ENCODE measurements at places on chromosomes 6 and 20.
A peak's percentile ranks its signal among the peaks of the same experiment; 100 is the strongest.

DNA sequence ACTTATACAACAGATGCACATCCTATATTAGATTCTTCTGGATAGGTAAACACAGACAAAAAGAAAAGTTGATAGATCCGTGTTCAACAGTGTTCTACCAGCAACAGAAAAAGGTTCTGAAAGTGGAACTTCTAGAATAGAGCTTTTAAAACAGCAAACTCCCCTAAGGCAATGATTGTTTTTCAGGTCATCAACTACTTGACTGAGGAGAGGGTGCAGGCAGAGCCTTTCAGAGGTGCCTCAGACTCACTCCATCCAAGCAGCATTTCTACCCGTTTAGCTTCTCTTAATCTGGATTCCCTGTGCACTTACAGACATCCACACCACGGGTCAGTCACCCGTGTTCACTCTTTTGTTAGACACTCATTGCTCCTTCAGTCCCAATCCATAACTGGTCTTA is 28.9 kb downstream of the FYN start:
- no peak for DNase-seq

- peak; percentile 57 for DNase-seq
Observed at GRCh38 chr6:31729979-31730630, 1.0 kb upstream of the DDAH2 start.

GRCh38 chr6:144753023-144753705 is 468.0 kb downstream of the UTRN start:
- DNase-seq: no peak

DNA sequence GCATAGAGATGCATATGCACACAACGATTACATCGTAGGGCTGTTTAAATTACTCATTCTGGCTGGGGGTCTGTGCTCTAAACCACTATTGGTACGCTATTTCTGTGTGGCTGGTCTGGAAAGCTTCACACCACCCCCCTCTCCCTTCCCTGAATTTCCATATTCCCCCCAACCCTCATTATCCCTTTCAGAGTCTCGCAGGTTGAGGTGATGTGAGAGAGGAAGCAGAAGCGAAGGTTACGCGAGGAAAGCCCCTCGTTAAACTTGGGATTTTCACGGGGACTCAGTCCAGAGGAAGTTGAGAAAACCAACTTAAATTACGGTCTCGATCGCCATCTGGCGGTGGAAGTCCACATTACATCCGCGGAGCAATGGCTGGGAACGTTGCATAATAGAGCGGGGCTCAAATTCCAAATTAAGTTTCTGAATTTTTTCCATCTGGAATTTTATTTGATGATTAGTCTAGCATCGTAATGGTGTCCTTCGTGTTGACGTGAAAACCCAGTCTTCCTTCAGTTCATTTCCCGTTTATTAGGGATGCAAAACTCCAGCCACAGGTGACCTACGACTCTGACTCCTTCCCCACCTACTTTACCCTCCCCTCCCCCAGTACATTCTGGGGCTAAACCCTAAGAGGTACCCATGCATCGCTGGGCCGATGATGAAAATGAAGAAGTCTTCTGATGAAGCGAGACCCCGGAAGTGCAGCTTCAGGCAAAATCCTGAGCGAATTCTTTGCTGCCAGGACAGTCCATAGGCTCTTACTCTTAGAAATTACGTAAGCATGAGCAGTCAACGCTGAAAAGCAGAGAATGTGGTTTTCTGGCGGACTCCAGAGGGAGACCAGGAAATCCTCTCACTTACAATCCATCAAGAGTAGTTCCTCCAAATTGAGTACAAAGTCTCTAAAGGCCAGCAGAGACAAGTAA is 19.7 kb downstream of the HLA-DOB start:
- DNase-seq: peak; percentile 65

- DNase-seq: no peak
Observed at GRCh38 chr20:19428324-19428723, 215.9 kb downstream of the SLC24A3 start.

Data from activated T-helper 1 cell treated with anti-CD3 and anti-CD28 coated beads, Interleukin-12 subunit alpha, Interleukin-12 subunit beta, Interleukin-2, Interleukin-4 antibody, amounts not matched to agents 30 ng/mL and 10 ng/mL and 1 ng/mL, durations not matched to agents 14 hours and 24 hours and 36 hours (primary cell).